ENCODE measurements at places on chromosomes 11 and 22.
A peak's percentile ranks its signal among the peaks of the same experiment; 100 is the strongest.

- DNase-seq: no peak
These were observed 39.7 kb upstream of the SLC6A5 start for GRCh38 chr11:20559523-20560300.

DNA sequence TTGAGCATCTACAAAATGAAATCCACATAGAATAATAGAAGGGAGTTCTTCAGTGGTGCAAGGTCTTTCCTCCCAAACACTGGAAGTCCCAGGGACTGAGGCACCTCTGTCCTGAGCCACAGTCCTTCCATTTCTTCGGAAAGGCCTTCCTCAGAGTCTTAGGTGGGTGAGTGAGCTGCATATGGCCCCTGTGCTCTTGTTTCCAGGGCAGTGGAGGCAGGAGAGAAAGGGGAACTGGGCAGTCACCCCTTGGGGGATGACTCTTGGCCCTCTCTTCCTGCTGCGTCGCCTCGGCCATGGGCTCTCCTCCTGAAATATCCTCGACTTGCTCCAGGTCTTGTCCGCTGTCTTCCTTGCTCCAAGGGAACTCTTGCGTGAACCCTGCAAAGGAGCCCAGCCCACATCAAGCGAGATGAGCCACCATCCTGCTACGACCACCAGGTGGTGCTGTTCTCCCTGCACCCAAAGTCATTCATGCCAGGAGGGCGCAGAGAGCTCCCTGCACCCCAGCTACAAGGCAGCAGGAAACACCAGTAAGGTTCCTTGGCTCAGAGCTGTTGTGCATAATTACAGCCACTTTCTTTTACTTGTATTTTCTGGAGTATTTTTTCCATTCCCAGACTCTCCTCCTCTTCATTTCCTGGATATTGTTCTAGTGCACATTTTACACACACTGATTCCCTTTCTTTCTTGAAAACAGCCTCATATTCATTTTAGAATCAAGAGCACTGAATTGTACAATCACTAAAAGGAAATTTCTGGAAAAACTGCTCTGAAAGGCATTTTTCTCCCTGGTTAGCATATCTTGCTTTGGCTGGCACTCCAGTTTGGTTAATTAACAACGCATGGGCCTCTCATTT is 397.8 kb downstream of the OPCML start:
- DNase-seq: peak; percentile 59

GRCh38 chr11:101127699-101128570 is 1.7 kb downstream of the PGR start:
- no peak for DNase-seq

GRCh38 chr11:36356201-36356600 is 60.1 kb downstream of the PRR5L start:
- DNase-seq: no peak
